ENCODE measurements at places on chromosomes 4 and X. TPM values are rescaled to one million over a fixed set of nuclear protein-coding genes. Genes with fewer than 3 reads are reported as not detected.

Gene MECP2
- 22.2 TPM for total RNA-seq

Gene LRCH2
- 4.7 TPM for total RNA-seq

Gene AADAT
- total RNA-seq = 8.1 TPM

- DNase-seq = no peak
Measured at GRCh38 chrX:39475372-39475771, 622.4 kb downstream of the BCOR start.

GRCh38 chrX:13153796-13154195 is 109.4 kb upstream of the FAM9C start:
- no peak for DNase-seq

- no peak for DNase-seq
Measured at GRCh38 chr4:46277165-46277951, 112.6 kb downstream of the GABRA2 start.

- DNase-seq = no peak
Measured at GRCh38 chr4:128818442-128818841, 8.9 kb downstream of the JADE1 start.

DNA sequence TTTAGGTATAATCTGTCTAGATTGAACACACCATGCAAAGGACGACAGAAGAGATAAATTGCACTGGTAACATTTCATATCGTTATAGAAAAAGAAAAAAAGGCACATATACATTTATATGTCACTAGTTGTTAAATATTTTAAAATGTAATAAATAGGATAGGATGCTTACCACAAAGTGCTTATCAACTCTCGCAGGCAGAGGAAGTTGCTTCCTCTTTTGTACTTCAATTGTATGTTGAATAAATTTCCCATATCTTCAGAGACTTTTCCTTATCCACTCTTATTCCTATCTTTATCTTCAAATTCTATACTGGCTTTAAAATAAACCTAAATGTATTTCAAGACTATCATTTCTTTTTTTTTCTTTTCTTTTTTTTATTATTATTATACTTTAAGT is 163.3 kb upstream of the SPOCK3 start:
- DNase-seq = no peak

GRCh38 chrX:19005909-19006308 is 22.0 kb upstream of the PHKA2 start:
- DNase-seq = no peak

GRCh38 chrX:16762579-16762978 is 23.7 kb upstream of the TXLNG start:
- no peak for DNase-seq
